ENCODE measurements at places on chromosomes 3 and 15. TPM values are rescaled to one million over a fixed set of nuclear protein-coding genes. Genes with fewer than 3 reads are reported as not detected.

Gene ZNF80
- polyA plus RNA-seq: not detected

Gene ALPK3
- 35.1 TPM for polyA plus RNA-seq

Gene LRRC34
- 4.4 TPM for polyA plus RNA-seq

Gene COL7A1
- polyA plus RNA-seq: 63.5 TPM

Gene ATP13A3
- polyA plus RNA-seq: 31.0 TPM

Gene MOBP
- polyA plus RNA-seq: 0.01 TPM

Gene MNS1
- 0.33 TPM for polyA plus RNA-seq

Gene CNOT10
- polyA plus RNA-seq: 15.6 TPM

All from heart right ventricle (tissue), 16 donors.